ENCODE measurements at places on chromosomes 7 and 10.

GRCh38 chr7:130922206-130923112 is 188.5 kb upstream of the KLF14 start:
- DNase-seq: no peak

- DNase-seq: no peak
Observed at GRCh38 chr7:106865130-106866041, at the start of gene PIK3CG. Gene PIK3CG (plus strand): TSS chr7:106865282. CDS start chr7:106867562, 2,280 bp downstream.

DNA sequence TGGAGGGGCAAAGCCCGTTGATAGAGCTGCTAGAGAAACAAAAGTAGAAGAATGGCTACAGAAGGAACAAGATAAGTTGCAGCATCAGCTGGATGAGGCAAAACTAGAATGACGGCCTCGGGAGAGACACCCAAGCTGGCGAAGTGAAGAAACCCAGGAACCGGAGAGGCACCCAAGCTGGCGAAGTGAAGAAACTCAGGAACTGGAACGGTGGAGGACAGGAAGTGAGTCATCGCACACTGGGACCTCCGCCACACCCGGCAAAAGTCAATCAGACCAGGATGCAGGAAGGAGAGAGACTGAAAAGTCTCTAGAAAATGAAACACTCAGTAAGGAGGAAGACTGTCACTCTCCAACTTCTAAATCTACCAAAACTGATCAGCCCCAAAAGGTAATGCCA is 133.0 kb upstream of the NEBL start:
- no peak for DNase-seq

DNA sequence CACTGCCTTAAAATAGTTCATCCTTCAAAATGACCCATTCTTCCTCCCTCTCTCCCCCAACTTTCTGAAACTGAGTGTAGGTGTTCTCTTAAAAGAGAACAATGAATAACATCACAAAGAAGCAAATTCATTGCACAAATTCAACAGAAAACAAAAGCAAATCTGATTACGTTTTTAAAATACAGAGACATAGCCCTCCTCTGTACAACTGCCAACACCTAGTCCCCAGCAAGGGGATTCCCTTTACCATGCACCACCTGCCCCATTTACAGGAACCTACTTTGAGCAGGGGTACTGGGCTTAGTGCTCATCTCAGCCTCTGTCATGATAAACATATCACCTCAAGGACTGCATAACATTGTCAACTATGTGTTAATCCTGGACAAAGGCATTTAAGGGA is 302.8 kb upstream of the AOAH start:
- no peak for DNase-seq

- DNase-seq: no peak
Observed at GRCh38 chr10:72862957-72863356, 30.6 kb upstream of the OIT3 start.

DNA sequence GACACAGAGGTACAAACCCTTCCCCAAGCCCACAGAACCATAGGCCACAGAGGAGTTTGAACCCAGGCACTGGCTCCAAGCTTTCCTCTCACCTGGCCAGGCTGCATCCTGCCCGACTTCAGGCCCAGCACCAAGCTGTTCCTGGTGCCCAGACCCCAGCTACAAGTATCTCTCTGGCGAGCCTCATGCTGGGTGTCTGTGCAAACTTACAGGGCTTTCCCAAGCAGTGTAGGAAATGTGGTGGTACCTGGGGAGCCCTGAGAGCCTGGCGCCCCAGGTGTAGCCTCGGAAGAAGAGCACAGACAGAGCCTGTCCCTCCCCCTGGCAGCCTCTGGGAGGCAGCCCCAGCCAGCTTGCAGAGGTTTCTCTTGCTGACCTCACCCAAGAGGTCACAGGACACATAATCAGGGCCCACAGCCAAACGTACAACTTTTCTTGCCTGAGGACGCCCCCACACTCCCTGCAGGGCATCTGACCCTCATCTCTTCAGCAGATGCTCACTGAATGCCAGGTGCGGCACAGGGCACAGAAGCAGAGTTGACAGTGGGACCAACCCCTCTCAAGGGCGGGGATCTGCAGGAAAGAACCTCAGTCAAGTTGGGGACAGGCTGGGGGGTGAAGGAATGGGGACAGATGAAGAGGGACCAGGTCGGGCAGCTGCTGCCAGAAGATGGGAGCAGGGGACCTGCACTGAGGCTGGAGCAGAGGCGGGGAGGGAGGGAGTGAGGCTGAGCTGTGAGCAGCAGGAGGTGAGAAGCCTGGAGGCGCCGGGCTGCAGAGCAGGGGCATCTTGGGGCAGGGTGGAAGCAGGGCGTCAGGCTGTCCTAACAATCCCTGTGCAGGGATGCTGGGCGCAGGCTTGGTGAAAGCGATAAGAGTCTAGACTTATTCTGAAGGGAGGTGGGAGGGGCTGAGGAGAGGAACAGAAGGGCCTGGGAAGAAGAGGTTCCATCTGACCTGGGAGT is 16.3 kb upstream of the MYL7 start:
- no peak for DNase-seq

DNA sequence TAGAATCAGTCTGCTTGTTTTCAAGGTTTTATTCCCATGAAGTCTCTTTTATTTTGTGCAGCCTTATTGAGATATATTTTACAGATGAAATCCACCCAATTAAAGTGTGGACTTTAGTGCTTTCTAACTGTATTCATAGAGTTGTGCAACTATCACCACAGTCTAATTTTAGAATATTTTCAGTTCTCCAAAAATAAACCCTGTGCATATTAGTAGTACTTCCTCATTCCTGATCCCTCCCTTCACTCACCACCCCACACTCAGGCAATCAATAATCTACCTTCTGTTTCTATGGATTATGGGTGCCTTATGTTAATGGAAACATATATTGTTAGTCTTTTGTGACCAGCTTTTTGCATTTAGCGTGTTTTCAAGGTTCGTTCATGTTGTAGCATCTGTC is 185.7 kb upstream of the TMEM72 start:
- no peak for DNase-seq

DNA sequence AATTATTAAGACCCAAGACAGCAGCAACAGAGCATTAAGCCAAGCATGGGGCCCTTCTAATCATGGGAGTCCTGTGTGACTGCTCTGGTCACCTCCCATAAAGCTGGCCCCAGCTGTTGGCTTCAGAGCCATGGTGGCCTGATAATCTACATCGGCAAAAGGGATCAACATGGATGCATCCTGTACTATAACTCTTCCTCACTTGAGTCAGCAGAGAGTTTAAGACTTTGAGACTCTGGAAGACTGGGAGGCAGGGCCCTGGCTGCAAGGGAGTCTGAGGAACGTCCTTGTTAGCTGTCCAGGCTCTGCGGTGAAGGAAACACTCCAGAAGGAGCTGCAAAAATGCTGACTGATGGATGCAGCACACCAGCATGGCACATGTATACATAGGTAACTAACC is 95.0 kb upstream of the KIAA1217 start:
- no peak for DNase-seq
